CD4-positive, alpha-beta T cell treated with Interleukin-12 subunit alpha and Interleukin-12 subunit beta, for 1 hour (primary cell): ENCODE measurements at places on chromosomes 16 and 17.

GRCh38 chr17:53101706-53102105, 721.0 kb upstream of the KIF2B start:
- DNase-seq, result no peak

GRCh38 chr16:81263470-81264220, 25.2 kb downstream of the BCO1 start:
- no peak for DNase-seq

GRCh38 chr17:59785091-59785799, 77.8 kb downstream of the VMP1 start:
- peak; percentile 23 for DNase-seq

- DNase-seq, result no peak
Observed at GRCh38 chr17:81511554-81511803, 1.1 kb downstream of the ACTG1 start.

GRCh38 chr17:50517011-50517410, 8.8 kb downstream of the MYCBPAP start:
- DNase-seq, result no peak

DNA sequence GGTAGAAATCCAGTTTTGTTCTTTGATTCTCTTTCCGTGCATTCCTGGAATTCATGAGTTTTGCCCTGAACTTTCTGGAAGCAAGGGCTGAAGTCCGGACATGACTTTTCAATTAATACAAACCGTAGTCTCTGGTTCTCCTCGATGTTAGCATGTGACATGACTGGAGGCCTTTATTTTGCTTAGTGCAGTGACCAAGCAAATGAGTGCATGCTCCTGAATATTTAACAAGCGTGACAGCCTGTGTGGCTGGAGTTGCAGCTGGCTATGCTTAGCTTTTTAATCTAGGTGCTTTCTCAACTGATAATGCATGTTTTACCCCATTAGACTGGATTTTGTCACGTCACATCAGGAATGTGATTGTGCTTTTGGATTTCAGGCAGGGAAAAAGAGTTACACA, 302.1 kb downstream of the MAP2K6 start:
- DNase-seq, result no peak
